ENCODE measurements at places on chromosomes 3 and 15.

DNA sequence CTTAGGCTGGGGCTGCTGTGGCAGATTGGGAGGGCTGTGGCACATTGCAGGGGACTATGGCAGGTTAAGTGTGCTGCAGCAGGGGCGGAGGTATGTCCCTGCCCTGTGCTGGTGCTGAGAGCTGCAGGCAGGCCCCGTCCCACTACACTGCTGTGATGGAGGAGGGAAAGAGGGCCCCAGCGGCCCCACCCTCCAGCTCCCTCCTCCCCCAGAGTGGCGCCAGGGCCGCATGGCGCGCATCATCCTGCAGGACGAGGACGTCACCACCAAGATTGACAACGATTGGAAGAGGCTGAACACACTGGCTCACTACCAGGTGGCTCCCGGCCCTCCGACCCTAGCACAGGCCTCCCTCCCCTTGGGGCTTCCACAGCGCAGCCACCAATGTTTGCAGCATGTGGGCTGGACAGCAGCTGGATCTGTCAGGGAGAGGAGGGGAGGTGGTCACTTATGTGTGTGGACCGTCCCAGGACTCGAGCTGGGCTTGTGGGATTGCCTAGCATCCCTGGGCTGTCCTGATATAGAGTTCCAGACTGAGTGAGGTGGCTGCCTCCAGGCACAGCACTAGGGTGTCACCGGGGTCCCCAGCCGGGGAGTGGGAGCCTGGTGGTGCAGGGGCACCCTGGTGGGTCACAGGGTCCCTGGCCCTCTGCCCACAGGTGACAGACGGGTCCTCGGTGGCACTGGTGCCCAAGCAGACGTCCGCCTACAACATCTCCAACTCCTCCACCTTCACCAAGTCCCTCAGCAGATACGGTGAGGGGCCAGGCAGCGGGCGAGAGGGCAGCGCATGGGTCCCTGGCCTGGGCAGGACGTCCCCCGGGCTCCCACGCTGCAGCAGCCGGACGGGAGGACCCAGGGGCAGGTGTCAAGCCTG lies 46.1 kb downstream of the PLXNA1 start:
- no peak for DNase-seq

DNA sequence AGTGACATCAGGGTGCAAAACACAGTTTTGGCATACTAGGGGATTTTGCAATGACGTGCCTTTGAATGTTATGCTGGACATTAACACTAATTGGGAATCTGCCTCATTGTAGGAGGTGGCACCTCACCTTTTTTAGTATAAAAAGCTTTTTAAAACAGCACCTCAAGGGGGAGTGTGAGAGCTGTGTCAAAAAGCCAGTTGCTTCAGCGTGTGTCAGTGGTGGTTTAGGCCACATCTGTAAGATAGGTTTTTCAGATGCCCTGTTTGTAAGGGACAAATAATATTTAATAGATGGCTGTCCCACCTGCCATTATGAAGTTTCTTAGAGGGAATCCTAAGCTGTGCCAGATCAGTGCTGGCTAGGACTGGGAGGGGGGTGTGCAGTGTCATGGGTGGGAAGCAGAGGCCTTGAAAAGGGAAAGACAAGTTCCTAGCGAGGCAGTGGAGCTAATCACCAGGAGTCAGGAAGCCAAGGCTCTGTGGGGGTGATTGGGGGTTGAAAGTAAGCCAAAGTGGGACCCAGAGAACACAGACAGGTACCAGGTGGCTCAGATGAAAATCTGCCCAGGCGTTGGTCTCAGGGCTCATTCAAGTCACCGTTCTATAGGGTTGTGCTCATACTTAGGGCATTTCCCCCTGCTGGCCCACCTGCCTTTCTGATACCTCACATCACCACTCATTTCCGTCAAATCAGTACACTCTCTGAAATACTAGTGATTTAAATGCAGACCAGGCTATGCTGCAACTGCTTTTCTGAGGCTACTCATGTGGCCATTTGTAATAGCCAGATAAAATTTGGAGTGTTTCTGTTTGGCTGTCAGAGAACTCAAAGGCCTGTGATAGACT lies 120.5 kb downstream of the BBX start:
- peak; percentile 13 for DNase-seq

GRCh38 chr15:42392309-42393024 lies 33.2 kb downstream of the CAPN3 start:
- DNase-seq: no peak

DNA sequence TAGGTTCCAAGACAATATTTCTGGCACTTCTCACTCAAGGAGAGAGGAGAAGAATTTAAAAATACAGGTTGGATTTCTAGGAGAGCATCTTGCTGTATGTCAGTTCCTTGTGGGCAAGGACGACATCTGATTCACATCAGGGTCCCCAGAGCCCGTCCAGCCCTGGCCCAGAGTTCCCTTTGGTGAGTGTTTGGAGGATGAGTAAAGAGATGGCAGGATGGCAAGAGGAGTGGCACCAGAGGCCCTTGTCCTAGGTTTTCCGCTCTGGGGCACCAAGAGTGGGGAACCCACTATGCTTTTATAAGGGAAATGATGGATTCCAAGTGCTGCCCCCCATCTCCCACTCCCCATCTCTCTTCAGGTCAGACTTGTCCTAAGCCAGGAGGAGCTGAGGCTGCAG lies 181.8 kb downstream of the TBC1D2B start:
- no peak for DNase-seq

DNA sequence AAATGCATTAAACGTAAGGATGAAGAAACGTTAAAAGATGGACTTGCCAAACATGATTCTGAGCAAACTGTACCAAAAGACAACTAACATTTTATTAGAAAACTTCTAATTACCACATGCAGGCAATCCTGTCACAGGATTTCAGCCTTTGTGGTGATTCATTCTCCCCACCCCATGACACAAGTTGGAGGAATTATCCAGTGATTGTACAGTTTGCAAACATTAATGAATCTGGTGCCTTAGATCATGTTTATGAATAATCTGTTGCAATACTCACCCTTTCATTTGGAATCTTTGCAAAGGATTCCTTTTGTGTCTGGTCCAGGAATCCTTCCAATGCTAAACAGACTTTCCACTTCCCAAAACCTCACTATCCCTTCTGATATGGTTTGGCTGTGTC lies 23.3 kb upstream of the ERC2 start:
- DNase-seq: no peak

DNA sequence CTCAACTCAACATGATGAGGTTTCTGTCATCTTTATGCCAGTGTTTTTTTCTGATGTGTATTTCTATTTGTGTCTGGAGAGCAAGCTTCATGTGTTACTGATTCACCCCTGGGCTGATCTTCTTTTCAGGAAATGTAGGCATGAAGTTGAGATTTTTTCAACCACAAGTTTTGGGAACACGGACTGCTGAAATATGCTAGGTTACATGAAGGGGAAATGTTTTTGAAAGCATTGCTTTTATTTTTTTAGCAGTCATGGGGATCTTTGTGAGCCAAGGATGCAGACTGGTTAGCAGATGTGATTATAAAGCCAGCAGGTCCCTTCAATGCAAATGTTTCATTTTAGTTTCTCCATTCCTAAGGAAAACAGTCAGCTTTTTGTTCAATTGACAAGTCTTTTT lies 219.3 kb upstream of the COL8A1 start:
- DNase-seq: peak; percentile 79

- DNase-seq: no peak
These were observed 23.3 kb downstream of the WWTR1 start for GRCh38 chr3:149634573-149634972.

- DNase-seq: no peak
These were observed 22.8 kb upstream of the TRIM59 start for GRCh38 chr3:160472344-160472743.

- DNase-seq: no peak
These were observed 38.1 kb downstream of the SERPINI1 start for GRCh38 chr3:167773584-167773983.

- no peak for DNase-seq
These were observed 4.8 kb upstream of the CSK start for GRCh38 chr15:74776821-74777768.

GRCh38 chr3:74443102-74443501 lies 171.4 kb downstream of the CNTN3 start:
- no peak for DNase-seq

- no peak for DNase-seq
These were observed 74.4 kb downstream of the CDIN1 start for GRCh38 chr15:36653851-36654250.

- DNase-seq: no peak
These were observed 141.5 kb upstream of the TPM1 start for GRCh38 chr15:62901087-62901486.

- DNase-seq: no peak
These were observed 781.8 kb downstream of the CADM2 start for GRCh38 chr3:85740561-85740960.

- no peak for DNase-seq
These were observed 22.1 kb downstream of the AGBL1 start for GRCh38 chr15:86101818-86102217.

GRCh38 chr3:188524052-188524451 lies 370.1 kb downstream of the LPP start:
- DNase-seq: no peak

DNA sequence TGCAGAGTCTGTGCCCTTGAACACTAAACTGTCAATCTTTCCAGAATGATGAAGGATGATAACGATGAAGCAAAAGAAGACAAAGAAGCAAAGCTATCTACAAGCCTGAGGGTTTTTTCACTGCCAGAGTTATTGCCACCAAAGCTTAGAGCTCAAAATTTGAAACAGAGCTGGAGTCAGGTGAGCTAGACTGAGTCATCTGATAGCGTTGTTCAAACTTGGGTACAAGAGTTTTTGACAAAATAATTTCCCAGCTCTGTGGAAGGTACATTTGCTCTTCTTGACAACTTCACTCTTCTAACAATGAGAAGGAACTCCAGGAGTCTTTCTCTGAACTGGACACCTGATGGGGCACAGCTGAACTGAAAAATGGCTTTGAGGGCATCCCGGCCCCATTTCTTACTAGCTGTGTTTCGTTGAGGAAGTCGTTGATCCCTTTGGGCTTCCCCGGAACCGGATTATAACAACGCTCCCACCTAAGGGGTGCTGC lies 715 bp downstream of the MCCC1 start:
- DNase-seq: no peak

GRCh38 chr15:39056357-39056756 lies 491.7 kb upstream of the RASGRP1 start:
- DNase-seq: no peak

DNA sequence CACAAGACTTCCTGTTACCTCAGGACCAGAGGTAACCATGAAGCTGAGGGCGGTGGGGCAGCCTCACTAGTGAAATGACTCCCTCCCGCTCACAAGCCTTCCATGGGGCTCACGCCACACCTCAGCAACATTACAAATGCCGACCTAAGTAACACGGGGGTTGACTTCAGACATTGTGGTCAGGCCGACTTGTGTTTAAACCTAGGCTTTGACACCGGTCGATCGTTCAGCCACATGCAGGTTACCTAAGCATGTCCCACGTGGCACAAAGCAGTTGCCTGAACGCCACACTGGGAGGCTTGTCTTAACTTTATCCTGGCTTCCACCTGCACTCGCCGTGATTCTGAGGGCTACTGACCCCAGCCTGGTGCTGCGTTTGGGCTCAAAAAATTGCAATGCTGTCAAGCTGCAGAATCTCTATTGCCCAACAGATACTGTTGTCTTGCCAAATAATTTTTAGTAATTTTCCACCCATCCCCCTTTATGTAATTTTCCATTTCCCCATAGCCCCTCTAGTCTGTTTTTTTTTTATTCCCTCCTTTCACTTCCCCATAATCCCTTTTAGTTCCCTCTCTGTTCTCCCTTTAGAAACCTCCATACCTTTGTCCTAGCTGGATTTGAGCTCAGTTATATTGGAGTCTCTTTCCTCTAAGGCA lies 158.6 kb upstream of the RGMA start:
- DNase-seq: no peak

- DNase-seq: no peak
These were observed 1013.3 kb upstream of the SEMA6D start for GRCh38 chr15:46703871-46704637.

- DNase-seq: peak; percentile 22
These were observed 49.7 kb upstream of the UTS2B start for GRCh38 chr3:191380001-191380400.

GRCh38 chr3:150146991-150147761 lies 176.5 kb upstream of the PFN2 start:
- DNase-seq: peak; percentile 78

DNA sequence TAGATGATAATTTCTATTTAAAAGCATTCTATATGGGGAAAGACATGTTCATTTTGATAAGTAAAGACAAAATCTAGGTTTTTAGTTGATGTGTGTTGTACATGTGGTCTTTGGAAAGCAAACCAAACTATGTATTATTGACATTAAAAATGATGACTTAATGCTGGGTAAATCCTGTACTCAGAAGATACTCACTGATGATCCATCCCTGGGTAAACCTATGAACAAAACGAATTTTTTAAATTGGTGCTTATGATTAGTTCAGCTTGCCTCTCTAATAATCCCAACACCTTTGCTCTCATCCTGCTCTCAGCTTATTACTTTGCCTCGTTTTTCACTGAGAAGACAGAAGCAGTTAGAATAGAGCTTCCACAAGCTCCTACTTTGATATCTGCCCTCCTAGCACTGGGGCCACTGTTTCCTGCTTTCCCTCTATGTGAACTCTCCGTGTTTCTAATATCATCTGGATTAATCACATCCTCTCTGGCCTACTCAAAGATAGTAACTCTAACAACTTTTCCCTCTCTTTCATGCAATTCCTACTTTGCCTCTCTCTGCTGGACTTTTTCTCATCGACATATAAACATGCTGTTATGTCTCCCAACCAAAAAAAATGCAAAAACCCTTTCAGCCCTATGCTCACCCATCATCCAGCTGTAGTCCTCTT lies 29.3 kb downstream of the RARRES1 start:
- DNase-seq: no peak

DNA sequence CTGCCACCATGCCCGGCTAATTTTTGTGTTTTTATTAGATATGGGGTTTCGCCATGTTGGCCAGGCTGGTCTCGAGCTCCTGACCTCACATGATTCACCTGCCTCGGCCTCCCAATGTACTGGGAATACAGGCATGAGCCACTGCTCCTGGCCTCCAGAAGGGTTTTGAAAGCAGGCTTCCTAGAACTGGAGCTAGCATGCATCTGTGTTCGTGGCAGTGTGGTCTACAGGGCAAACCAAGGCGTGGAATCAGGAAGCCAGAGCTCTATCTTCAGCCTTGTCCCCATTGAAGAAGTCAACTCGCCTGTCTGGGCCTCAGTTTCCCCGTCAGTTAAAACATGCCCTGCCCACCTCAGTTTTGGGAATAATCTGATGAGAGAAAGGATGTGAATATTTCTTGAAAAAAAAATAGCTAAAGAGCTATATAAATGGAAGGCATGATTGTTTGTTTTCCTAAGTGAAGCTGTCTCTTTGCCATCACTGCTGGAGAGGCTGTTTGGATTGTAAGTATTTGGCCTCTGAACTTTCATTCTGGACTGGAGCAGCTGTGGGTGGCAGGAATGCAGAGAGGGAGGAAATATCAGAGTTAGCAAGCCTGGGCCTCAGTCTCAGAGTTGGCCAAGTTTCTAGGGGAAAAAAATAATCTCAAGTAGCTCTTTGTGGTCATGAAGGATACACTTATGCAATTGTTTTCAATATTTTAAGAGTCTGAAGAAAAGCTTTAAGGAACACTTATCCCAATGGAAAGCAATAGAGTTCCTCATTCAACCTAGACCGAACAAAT lies 36.5 kb upstream of the UACA start:
- peak; percentile 97 for DNase-seq

Data from fibroblast of gingiva (primary cell).